ENCODE measurements at places on chromosomes 4 and X.

GRCh38 chr4:38202242-38202641 lies 242.0 kb downstream of the PTTG2 start:
- DNase-seq: no peak

- no peak for DNase-seq
Observed at GRCh38 chrX:43973249-43974099, at the start of gene NDP. TSS of gene NDP (minus strand) at chrX:43973390. CDS start at chrX:43958645, 14,745 bp downstream.

- DNase-seq: no peak
Observed at GRCh38 chr4:11633430-11633829, 204.7 kb upstream of the HS3ST1 start.

DNA sequence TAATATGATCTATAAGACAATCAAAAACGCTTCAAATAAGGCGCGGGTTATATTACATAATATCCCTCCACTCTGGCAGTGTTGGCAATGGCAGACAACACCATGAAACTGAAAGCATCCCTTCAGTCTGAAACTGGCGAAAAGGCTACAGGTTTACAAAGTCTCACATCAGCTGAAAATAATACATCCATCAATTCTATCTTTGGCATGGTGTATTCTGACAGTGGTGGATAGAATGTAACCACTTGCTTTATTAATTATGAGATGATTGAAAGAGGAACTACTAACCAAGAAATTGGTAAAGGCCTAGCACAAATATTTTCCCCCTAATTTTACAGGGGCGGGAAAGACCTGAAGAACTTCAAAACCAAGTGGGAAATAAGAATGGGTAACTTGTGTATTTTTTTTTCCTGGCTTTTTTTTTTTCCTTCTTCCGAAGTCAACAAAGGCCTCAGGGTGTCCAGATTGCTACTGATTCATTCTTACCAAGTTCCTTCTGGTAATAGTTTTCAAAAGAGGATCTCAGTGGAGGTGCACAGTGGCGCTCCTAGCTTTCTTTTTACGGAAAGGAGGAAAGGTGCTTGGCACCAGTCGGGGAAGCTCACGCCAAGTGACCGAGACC lies 728 bp downstream of the UBA6 start:
- DNase-seq: no peak

DNA sequence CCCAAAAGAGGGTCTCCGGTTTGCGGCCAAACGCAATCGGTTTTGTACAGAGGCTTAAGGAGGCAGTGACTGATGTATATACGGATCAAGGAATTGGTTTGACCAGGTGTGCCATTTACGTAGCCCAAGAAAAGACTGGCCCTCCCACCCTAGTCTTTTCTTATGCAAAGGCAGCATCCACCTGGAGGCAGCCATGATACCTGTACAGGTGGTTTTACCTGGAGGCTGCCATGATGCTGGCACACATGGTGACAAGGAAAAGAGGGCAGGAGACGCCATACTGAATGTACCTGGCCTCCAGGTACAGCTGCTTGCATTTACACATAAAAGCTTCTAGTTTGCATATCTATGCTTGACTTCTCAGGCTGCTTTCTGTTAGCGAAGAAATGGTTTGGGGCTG lies 917.7 kb upstream of the INTU start:
- no peak for DNase-seq

- no peak for DNase-seq
Observed at GRCh38 chr4:100913685-100914084, 395.9 kb upstream of the EMCN start.

DNA sequence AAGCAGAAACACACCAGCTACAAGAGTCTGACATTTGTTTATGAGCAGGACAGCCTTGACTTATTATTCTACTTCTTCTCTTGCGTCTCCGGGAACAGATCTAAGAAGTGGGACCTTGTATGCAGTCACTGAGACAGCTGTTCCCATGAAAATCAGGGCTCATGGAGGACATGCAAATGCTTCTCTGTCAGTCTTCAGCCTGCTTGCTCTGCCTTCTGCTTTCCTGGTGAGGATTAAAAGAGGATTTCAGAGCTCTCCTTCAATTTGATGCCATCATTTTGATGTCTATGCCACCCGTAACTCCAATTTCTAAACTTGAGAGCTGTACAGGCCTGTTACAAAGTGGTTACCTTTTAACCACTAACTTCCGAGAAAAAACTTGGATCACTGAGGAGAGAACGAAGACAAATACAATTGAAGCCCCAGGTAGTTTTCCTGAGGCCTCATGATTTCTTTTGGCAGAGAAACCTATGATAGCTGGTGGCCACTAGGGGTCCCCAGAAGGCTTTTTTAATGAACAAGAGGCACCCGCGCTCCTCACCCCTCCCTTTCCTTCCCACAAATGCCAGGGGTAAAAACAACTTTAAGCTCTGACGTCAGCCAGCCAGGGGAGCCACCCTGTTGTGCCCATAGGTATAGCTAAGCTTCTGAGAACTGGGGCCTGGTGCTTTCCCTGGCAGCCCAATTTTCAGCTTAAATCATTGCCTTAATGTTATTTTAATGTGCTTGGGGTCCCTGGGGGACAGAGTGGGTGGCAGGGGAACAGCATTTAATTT lies 97.0 kb downstream of the DDIT4L start:
- DNase-seq: peak; percentile 82

- no peak for DNase-seq
Observed at GRCh38 chrX:154452823-154453222, 5.3 kb upstream of the PLXNA3 start.

DNA sequence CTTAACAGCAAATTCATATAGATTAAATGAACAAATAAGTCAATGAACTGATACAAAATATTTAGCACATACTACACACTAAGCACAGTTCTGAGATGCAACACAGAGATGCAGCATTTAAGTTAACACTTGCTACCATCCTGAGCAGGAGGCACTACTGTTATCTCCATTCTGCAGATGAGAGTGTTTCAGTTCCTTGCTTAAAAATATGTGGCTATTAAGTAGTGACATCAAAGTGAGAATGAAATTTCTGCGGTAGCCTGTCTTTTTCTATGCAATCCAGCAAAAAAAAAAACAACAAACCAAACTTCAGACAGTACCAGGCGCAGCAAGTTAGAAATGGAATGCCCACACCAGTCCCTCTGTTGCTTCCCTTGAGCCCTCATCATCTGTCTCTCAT lies 90.8 kb downstream of the SHISA3 start:
- DNase-seq: no peak

GRCh38 chr4:23999714-24000469 lies 110.0 kb upstream of the PPARGC1A start:
- DNase-seq: no peak

DNA sequence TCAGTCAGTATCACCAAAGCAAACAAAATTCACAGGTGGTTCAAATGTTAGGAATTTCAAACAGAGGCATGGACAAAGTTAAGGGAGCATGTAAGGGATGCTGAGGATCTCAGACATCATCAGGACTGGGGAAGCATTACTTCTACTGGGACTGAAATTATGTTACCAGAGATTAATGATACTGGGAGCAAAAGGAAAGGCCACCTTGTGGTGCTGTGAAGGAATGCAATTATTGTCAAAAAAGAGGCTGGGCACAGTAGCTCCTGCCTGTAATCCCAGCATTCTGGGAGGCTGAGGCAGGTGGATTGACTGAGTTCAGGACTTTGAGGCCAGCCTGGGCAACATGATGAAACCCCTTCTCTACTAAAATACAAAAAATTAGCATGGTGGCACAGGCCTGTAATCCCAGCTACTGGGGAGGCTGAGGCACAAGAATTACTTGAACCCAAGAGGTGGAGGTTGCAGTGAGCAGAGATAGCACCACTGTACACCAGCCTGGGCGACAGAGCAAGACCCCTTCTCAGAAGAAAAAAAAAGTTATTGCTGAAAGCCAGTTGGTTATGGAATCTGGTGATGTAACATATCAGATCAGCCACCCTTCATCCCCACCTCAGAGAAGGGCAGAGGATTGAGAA lies 954.3 kb downstream of the PCDH7 start:
- no peak for DNase-seq

- no peak for DNase-seq
Observed at GRCh38 chrX:42604302-42604701, 173.7 kb downstream of the PPP1R2C start.

DNA sequence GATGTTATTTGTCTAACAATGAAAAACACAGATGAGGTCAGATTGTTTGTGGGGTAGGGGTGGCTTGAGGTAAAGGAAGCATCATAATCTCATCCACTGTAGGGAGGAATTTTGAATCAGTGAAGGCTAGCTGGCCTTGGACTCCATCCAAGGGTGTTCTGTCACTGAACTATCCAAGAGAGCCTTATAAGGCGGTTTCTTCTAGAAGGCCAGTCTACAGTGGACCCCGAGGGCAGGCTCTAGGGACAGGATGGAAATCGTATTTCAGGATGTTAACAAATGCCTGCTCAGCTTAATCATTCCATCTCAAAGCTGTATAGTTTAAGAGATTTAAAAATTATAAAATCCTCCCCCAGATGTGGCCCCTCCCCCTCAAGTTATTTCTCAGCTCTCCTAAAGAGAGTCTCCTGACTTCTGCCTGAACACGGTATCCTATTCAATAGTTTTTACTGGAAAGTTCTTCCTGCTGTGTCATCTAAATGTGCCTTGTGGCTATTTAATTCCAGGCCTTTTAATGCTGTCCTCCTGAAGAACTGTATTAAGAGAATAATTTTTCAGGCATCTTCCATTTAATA lies 8.0 kb downstream of the IGFBP7 start:
- no peak for DNase-seq

GRCh38 chr4:150799207-150799606 lies 215.9 kb downstream of the LRBA start:
- no peak for DNase-seq

DNA sequence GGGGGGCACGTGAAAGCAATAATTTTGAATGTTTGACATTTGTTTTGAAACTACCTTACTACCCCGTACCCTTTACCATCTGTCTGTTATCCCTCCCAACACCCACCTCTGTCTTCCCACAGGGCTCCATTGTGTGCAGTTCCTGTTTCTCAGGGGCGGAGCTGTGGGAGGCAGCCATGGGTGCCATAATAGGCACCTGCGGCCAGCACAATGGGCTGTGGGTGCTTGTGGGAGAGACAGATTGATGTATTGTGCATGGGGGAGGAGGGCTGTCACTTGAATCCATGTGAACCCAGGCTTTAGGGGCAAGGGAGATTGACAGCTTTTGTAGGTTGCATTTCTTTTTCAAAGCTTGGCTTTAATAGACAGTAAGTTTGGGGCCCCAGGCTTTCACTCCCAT lies 122.6 kb upstream of the CXorf66 start:
- DNase-seq: no peak

DNA sequence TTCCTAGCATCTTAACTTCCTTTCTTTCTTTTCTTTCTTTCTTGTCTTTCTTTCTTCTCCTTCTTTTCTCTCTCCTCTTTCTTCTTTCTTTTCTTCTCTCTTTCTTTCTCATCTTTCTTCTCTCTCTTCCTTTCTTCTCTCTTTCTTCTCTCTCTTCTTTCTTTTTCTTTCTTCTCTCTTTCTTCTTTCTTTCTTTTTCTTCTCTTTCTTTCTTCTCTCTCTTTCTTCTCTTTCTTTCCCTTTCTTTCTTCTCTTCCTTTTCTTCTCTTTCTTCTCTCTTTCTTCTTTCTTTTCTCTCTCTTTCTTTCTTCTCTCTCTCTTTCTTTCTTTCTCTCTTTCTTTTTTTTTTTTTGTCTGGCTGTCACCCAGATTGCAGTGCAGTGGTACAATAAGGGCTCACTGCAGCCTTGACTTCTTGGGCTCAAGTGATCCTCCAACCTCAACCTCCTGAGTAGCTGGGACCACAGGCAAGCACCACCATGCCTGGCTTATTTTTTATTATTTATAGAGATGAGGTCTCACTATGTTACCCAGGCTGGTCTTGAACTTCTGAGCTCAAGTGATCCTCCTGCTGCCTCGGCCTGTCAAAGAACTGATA lies 17.5 kb downstream of the NMU start:
- DNase-seq: no peak

GRCh38 chr4:95165926-95166524 lies 382.7 kb downstream of the UNC5C start:
- DNase-seq: no peak

GRCh38 chr4:183408796-183409195 lies 35.6 kb upstream of the CDKN2AIP start:
- no peak for DNase-seq

DNA sequence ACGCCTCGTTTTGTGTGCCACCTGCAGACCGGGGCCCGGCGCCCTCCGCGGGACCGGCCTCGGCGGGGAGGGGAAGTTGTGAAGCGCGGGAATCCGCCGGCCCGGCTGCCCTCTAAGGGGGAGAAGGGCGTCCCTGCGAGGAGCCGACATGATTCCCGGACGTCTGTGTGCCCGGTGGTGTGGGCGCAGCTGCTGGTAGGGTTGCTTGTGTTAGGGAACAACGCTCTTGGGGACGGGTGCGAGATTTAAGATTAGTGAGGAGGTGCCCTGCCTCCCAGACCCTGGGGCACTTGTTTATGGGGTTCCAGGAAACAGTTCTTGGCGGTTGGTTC lies 627 bp downstream of the CDKN2AIP start:
- no peak for DNase-seq

DNA sequence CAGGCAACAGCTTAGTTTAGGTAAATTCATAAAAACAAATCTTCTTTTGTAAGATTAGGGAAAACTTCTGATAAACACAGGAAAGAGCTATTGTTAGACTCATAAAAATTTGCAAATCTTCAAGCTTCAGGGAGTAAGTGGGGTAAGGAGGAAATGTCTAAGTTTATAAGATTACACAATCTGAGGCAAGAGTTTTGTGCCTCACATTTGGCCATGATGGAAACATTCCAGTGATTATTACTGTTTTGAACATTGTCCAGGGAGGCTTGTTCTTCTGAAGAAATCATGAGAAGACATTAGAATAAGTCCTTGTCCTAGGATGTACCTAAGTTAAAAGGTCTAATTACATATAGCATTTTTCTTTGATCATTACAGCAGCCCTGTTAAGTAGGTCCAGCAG lies 72.8 kb downstream of the MAOB start:
- DNase-seq: no peak

- DNase-seq: no peak
Observed at GRCh38 chr4:123479944-123480343, 83.3 kb downstream of the SPRY1 start.

- DNase-seq: no peak
Observed at GRCh38 chr4:48904541-48905142, 1.9 kb downstream of the OCIAD2 start.

DNA sequence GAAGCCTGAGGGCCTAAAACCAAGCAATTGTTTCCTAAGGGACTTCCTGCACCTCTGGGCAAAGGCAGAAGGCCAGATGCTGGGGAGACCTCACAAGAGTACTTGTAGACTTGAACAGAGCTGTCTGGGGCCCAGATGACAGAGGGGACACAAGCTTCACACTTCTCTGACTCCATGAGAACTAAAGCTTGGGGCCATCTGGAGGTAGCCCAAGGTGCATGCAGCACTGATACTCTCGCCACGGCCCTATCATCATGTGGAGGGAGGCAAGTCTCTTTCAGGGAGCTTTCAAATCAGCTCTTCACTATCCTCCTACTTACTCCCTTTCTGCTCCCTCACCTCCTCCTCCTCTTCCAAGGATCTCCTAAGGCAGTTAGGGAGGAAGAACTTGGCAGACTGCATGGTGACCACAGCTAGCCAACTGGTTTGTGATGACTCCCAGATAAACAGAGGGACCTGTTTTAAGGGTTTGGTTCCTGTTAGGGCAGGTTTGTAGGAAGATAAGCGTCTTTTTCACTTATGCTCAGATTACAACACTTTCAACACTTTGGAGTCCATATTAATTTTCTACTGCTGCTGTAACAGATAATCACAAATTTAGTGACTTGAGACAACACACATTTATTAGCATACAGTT lies 23.8 kb downstream of the MSL3 start:
- no peak for DNase-seq
